ENCODE measurements at places on chromosomes 16 and 17.

GRCh38 chr17:82052638-82053059 lies 951 bp downstream of the GPS1 start:
- no peak for DNase-seq

DNA sequence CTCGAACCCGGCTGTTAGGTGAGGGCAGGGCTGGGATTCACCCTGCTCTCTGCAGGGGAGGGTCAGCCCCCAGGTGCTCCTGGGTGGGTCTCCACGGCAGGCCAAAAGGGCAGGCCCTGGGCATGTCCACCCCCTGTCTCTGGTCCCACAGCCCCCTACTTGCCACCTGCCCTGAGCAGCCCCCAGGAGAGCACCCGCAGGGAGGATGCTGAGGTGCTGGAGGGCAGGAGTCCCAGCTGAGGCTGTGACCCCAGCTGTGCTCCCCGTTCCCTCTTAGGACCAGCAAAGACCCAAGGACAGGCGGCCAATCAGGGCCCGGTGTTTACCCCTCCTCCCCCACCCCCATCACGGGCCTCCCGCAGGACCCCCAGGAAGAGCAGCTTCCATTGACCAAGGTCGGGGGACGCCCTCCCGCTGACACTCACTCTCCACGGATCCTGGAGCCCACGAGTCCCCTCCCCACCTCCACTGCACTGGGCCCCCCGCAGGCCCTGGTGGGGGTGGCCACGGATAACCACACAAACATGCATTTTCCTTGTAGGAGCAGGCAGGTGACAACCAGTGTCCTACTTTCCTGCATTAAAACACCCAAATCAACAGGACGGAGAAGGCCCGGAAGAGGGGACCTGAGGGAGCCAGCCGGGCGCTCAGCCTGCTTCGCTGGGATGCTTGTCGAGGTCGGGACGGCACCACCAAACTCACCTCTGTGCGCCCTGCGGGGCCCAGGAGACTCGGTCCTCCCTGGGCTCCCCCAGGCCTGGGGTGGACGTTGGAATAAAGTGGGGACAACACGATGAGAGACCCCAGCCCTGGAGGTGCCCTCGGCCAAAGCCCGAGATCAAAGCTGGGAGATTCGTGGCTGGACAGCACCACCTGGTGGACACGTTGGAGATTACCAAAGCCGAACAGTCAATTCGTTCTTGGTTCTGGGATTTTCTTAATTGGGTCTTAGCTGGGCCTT lies 22.5 kb upstream of the ENPP7 start:
- peak; percentile 47 for DNase-seq

GRCh38 chr16:10114409-10114808 lies 67.8 kb downstream of the GRIN2A start:
- no peak for DNase-seq

GRCh38 chr16:61721544-61721943 lies 314.7 kb downstream of the CDH8 start:
- DNase-seq, result no peak

- DNase-seq, result no peak
These were observed 134.8 kb upstream of the IRX6 start for GRCh38 chr16:55189224-55189623.

GRCh38 chr17:39996800-39997199 lies 16.2 kb downstream of the PSMD3 start:
- DNase-seq, result no peak

DNA sequence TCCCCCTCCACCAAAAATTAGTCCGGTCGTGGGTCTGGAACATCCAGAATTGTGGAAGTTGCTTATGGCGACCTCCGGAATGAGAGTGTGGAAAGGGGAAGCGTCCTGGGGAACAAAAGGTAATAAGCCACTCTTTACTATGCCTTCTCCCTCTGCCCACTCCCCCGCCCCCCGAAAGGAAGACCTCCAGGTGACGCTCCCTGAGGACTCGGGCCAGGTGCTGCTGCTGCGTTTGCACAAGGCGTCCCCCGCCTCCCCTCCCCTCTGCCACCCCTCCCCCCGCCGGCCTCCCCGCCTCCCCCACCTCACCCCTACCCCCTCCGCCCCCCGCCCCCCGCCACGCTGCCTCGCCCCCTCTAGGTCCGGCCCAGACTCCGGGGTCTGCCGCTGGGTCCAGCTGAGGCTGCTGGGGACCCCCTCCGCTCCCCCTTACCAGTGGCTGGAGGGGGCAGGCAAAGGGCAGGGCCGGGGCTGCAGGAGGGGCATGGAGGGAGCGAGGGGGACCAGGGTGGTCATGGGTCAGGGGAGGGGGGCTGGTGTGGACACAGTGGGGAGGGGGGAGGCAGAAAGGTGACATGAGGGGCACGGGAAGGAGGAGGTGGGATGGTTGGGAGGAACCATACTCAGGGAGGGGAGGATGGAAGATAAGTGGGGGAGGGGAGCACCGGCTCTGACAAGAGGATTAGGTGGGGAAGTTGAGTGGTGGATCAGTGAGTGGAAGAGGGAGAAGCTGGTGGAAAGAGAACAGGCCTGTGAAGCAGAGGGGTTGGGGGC lies 23.6 kb downstream of the ALOX12B start:
- no peak for DNase-seq

DNA sequence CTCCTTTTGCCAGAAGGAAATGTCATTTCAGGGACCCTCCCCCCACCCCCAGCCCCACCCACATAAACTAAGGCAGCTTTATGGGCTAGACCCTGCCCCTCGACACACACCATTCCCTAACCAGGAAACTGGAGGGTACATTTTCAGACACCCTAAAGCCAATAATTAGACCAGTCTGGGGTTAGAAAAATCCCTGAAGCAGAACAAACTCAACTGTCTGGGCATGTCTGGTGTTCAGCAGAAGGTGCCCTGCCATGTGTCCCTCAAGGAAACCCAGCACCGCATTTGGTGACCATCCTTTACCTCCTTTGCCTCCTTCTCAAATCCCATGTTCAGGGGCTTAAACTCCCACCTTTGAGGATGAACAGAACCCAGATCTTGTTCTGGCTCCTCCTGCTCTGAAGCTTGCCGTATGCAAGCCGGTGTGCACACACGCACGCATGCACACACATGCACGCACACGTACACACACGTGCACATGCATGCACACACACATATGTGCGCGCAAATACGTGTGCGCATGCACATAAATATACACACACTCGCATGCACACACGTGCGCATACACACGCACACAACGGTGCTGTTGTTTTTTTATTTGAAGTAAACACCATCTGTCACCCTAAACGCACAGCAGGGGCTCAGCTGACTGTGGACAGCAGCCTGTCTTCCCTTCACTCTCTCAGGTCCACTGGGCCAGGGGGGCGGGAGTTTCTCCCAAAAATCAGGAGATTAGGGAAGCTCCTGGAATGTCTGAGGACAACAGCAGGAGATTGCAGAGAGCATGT lies 156.8 kb upstream of the TNRC6C start:
- DNase-seq, result no peak

DNA sequence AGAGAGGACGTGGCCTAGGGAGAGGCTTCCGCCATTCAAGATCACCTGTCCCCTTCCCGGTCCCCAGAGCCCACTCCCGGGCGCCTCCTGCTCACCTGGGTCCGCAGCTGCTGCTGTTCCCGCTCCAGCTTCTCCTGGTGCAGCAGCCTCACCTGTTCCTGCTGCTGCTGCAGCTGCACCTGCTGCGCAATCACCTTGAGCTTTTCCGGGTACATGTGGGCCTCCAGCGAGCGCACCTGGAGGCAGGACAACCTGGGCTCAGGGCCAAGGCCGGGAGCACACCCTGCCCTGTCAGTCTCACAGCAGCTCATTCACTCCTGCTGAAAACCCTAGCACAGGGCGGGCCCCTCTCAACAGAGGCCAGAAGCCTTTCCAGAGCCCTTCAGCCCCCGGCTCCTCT lies 12.5 kb downstream of the TFAP4 start:
- DNase-seq, result no peak

- DNase-seq, result no peak
These were observed 81.2 kb downstream of the PGS1 start for GRCh38 chr17:78459696-78460095.

- peak; percentile 30 for DNase-seq
These were observed 268.0 kb upstream of the TNRC6C start for GRCh38 chr17:77690271-77691161.

DNA sequence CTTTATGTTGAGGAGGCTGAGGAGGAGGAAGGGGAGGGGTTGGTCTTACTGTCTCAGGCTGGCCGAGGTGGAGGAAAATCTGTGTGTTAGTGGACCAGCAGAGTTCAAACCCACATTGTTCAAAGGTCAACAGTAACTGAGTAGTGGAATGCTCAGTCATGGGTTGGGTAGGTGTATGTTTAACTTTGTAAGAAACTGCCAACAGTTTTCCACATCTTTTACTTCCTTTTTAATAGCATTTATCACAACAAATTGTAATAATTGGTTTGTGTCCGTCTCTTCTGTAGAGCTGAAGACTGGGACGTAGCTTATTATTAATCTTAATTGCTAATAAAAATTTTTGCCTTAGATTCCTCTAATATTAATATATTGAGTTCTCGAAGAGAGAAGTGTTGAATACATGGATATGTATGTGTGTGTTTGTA lies 5.3 kb downstream of the ATP6V0A1 start:
- DNase-seq, result no peak

DNA sequence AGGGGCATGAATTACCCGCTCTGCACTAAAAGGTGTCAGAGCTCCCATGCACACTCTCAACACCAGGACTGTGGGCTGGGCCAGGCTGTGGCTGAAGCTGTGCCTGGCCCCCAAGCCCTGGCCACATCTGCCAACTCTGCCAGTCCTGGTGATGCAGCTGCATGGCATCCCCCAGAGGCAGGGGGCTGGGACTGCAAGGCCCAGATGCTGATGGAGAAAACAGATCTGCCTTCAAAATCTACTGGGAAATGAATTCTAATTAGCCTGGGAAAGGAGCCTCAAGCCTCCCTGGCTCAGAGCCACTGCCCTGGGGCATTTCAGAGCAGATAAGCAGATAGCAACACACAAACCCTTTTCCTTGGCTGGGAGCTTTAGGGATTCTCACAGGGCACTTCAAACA lies 3.4 kb downstream of the CHST6 start:
- no peak for DNase-seq

- no peak for DNase-seq
These were observed 103.4 kb upstream of the IRX3 start for GRCh38 chr16:54389836-54390494.

GRCh38 chr16:67176662-67177061 lies 6.3 kb downstream of the NOL3 start:
- DNase-seq, result no peak

- no peak for DNase-seq
These were observed 74.1 kb upstream of the LHX1 start for GRCh38 chr17:36863131-36863530.

GRCh38 chr17:76354747-76355310 lies 1.1 kb upstream of the PRPSAP1 start:
- DNase-seq, result no peak

- no peak for DNase-seq
These were observed 3.6 kb upstream of the HROB start for GRCh38 chr17:44137891-44138709.

- no peak for DNase-seq
These were observed 57.2 kb downstream of the C16orf82 start for GRCh38 chr16:27123795-27124409.

DNA sequence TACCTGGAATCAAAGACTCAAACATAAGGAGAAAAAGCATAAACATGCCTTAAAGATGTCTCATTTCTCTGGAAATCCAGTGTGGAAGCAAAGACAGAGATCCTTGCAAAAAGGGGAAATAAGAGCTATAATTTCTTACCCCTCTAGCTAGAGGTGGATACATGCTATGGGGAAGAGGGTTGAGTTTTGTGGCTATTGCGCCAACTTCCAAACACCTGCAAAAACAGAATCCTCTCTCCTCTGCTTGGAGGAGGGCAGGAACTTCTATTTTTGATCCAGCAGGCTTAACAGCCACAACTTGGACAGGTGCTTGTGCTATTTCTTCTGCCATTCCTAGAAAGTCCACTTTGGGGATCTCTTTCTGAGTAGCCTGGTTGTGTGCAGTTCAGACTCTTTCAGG lies 21.5 kb upstream of the NUDT7 start:
- no peak for DNase-seq

GRCh38 chr16:8915722-8916301 lies 33.7 kb downstream of the LITAFD start:
- no peak for DNase-seq

DNA sequence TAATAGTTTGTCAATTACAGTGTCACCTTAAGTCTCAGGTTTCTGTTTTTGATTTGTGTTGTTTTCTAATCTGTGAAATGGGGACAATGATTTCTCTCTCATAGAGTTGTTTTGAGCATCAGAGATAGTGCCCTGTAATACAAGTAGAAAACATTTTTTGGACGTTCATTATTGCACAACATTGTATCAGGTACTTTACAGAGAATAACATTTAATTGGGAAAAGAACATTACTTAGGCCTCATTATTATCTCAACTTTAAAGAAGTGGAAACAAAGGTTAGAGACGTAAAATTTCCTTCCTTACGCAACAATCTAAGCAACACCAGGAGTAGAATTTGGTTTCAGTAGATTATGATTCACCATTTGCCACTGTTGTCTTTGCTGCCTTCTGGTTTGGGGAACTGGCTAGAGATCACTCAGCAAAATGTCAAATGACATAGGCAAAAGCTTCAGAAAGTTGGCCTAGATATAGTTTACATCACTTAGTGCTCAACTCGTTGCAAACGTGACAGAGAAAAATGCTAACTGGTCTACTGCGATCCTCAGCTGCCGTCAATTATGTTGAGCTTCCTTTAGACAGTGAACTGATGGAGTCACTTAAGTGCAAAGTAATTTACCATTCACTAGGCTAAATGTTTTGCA lies 1026.8 kb downstream of the CDH11 start:
- DNase-seq, result no peak

DNA sequence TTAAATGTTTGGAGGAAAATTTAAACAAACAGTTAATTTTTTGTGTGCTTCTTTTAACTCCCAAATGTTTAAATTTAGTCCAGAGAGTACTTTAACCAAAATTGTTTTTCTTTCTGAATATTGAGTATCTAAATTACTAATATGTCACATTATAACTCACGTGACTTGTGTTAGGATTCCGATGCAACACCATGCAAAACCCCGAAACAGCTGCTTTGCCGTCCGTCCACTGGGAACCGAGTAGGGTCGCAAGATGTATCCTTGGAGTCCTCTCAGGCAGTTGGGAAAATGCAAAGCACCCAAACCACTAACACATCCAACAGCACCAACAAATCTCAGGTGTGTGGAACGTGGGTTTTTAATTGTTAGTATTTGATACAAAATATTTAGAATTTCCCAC lies 38.7 kb upstream of the ADCY7 start:
- DNase-seq, result no peak

GRCh38 chr17:17741349-17742023 lies 60.2 kb downstream of the RAI1 start:
- no peak for DNase-seq
